ENCODE measurements at places on chromosomes 12 and 14.

- no peak for DNase-seq
These were observed 77.7 kb upstream of the ATP2B1 start for GRCh38 chr12:89786177-89786810.

- no peak for DNase-seq
These were observed 22.3 kb downstream of the HOXC4 start for GRCh38 chr12:54075974-54076373.

GRCh38 chr12:67042697-67043131 is 226.4 kb upstream of the CAND1 start:
- DNase-seq: no peak

DNA sequence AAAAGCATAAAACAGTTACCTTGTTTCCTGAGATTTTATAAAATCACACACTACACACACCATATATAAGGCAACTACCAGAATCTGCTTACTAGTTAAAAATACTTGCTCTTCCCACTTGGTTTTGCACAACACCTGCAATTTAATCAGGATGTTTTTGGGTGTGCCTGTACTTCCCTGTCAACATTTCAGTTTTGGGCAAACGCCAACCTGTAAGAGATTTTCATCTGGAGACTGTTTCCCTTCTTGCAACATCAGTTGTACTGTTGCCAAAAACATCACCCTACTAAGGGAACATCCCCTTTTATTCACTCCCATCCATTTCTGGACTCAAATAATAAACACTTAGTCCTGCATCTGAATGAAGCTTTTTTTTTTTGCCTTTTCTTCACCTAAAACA is 172.3 kb downstream of the DUSP6 start:
- no peak for DNase-seq

GRCh38 chr12:113095405-113095804 is 38.9 kb downstream of the DTX1 start:
- DNase-seq: no peak

DNA sequence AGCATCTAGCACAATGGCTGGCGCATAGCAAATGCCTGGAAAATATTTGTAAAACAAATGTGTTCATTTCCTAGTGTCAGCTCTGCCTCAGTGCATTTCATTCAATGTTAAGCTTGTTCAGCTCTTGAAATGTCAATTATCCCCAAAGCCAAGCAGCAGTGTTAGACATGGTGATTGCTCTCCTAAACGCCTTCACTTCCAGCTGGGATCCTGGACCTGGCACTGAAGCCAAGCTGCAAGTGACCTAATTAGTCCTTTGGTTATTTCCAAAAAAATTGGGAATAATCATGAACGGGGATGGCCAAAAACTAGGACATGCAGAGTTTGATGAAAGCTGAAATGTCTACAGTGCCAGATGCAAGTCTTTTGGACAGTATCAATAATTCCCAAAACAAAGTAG is 54.9 kb upstream of the MDGA2 start:
- no peak for DNase-seq

DNA sequence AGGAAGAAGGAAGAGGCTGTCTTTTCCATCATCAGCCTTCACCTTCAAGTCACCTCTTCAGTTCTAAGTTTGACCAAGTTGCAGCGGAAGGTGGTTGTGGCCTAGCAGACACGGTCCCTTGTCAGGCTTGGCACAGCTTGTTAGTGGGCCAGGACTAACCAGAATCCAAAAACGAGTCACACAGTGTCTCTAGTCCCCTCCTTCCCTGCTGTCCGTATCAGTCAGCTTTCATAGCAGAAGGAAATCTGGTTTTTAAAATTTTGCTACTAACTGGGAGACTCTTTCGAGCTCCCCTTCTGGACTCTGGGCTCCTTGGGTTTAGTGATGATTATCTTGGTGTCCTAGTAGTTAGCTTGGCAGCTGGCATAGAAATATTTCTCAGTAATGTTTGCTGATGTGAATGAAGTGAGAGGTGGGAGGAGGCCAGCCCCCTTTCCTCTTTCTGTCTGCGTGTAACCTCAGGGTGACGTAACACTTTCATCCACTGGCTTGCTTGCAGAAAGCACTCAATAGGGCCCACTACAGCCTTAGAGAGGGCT is 3.8 kb downstream of the ETV6 start:
- DNase-seq: no peak

Data from RCC 7860 (cell line).